ENCODE measurements at places on chromosomes 7 and 10.

- peak; percentile 59 for DNase-seq
Measured at GRCh38 chr10:70137927-70138883, 5.6 kb upstream of the AIFM2 start.

DNA sequence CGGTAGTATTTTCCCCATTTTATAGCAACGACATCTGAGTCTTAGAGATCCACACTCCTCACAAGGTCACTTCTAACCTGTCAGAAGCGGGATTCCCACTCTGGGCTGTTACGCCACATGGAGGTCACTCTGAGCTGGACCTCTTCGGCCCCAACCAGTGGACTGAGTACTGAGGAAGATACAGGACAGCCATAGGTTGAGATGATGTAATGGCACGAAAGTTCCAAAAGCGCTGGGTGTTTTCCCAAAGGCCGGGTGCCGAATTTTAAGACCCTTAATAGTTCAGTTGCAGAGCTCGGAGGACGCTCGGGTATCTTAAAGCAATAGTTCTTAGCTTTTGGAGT lies 699 bp downstream of the GHITM start:
- peak; percentile 73 for DNase-seq

DNA sequence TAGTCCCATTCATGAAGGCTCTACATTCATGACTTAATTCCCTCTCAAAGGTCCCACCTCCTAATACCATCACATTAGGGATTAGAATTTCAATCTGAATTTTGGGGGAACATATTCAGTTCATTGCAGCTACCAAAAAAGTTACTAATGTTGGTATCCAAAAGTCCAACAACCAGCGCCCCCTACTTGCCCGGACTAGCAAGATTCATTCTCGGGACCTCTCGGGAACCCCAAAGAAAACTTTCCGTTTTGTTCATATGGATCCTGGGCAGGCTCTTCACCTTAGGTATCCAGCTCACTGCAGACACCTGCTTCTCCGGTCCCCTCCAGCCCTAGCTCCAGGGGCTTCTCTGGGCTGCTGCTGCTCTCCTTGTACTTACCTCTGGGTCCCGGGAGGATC lies 8.9 kb upstream of the GRK5 start:
- no peak for DNase-seq

GRCh38 chr10:31393844-31394243 lies 74.8 kb downstream of the ZEB1 start:
- DNase-seq = no peak
